Kidney tubule cell (primary cell): ENCODE measurements at places on chromosomes 12 and 14.

DNA sequence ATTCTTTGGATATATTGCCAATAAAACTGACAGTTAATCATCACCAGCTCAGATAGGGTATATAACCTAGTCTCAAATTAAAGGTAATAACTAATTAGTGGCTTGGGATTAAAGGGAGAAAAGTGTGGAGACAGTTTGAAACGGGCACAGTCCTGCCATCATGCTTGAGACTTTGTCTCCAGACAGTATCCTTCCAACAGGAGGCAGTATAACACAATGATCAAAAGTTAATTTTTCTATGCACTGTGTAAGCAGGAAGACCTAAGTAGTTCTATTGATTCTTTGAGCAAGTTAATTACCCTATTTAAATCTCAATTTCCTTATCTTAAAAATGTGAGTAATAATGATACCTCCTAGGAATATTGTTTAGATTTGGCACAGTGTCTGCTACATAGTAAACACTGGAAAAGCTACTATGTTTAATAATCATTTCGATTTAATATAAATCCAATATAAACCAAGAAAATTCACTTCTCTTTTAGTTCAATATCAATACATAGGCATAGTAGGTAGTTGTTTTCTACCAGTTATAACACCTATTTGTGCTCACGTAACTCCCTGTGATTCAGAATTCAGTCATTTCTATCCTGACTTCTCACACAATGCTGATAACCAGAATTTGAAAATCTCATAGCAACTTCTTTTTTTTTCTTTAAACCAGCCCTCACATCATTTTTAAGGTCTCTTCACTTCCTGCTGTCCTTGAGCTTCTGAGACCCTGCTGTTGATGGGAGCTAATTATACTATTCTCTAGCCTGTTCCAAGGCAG lies 53.7 kb downstream of the GALNT4 start:
- peak; percentile 65 for DNase-seq

GRCh38 chr12:124024263-124024678 lies 51.3 kb downstream of the ZNF664 start:
- DNase-seq = no peak

DNA sequence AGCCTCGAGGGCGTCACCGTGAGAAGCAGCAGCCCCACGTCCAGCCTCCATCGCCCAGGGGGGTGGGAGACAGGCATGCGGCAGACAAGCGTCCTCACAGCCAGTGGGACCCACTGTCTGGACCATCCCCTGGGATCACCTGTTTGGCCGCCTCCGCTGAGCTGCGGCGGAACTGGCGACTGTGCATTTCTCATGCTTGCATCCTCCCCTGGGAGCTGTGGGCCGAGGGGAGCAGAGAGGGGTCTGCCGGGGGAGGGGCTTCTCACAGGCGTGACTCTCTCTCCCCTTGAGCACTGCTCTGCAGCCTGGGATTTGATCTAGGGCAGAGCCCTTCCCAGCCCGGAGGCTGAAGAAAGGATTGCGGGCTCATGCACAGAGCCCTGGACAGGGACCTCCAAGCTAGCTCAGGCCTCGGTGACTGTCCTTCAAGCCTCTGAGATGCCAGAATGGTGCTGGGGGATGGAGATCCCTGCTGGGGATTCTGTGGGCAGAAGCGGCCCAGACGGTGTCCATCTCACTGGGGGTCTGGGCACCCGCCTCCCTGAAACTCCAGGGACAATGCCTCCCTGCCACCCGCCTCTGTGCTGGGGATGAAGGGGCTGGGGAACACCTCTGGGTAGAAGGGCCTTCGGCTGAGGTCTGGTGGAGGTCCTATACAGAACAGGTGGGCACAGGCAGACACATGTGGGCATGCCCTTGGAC lies 61.1 kb downstream of the PRIMA1 start:
- DNase-seq = no peak

- no peak for DNase-seq
Measured at GRCh38 chr14:36939265-36939664, 233.1 kb downstream of the SLC25A21 start.

GRCh38 chr12:127393896-127394295 lies 873.1 kb upstream of the TMEM132C start:
- peak; percentile 74 for DNase-seq

GRCh38 chr12:104588047-104588920 lies 131.5 kb downstream of the CHST11 start:
- peak; percentile 100 for DNase-seq
